Substantia nigra (tissue), 51 donors: ENCODE measurements at places on chromosomes 11 and 22.

GRCh38 chr22:45322873-45323525 is 13.3 kb downstream of the FAM118A start:
- DNase-seq, result no peak

- peak; percentile 51 for DNase-seq
Measured at GRCh38 chr22:17057959-17058814, 26.6 kb upstream of the IL17RA start.

GRCh38 chr11:76768088-76768908 is 14.9 kb upstream of the TSKU start:
- DNase-seq, result no peak

DNA sequence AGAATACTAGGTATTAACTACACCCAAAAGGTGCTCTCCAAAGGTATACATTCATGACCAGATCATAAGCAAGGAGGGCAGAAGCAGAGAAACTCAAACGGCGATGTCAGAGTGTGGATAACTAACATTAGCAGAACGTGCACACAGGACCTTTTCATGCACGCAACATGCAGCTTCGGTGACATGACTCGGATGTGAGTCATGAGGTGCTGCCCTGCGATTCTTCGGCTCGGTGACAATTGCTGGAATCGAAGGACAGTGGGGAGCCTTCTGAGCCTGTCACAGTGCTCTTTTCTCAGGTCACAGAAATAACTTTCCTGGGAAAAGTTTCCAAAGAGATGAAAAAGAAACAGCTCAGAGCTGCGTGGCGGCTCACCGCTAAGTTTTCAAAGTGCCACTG is 418.5 kb upstream of the SYN3 start:
- no peak for DNase-seq

GRCh38 chr22:48846200-48846599 is 981.5 kb downstream of the BRD1 start:
- DNase-seq, result no peak

DNA sequence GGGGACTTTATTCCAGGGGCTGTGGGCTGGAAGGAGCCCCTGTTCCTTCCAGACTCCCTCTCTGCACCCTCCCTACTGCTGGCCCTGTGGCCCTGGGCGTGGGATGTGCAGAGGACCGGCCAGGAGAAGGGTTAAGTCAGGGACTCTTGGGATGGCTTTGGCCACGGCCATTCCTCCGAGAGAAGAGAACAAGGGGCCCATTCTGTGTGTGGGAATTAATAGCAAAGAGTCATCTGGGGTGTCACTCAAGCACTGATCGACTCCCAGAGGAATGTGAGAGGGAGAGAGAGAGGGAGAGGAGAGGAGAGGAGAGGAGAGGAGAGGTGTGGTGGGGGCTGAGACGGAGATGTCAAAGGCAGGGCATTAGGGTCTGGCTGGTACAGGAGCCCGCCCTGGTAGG is 14.2 kb upstream of the SOX10 start:
- DNase-seq, result no peak

GRCh38 chr11:126189109-126189929 is 22.1 kb downstream of the RPUSD4 start:
- DNase-seq, result no peak

DNA sequence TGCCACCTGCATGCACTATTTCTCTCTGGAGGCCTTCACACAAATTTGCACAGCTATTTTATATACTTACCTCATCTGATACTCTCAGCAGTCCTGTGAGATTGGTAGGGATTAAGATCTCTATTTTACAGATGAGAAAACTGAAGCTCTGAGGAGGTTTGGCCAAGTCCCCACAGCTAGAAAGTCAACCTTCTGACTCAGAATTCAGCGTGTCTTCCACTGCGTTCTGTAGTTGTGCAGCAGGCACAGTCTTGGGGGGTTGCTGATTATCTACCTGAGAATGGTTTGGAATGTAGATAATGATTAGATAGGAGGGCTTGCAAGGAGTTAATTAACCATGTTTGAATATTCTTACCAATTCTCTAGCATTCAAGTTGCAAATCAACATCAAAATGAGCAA is 2.5 kb upstream of the SORL1 start:
- DNase-seq, result no peak

DNA sequence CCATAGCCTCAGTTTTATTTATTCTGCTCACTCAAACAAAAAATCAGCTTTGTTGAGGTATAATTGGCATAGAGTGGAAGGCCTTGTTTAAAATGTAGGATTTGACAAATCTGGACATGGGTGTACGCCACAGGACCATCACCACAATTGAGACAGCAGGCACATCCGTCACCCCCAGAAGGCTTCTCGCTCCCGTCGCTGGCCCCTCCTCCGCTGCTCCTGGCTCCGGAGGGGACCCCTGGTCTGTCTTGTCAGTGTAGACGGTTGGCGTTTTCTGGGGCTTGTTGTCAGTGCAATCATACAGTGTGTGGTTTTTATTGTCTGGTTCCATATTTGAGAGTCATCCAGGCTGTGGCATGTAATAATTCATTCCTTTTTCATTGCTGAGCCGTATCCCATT is 97.6 kb downstream of the KCNQ1 start:
- no peak for DNase-seq

DNA sequence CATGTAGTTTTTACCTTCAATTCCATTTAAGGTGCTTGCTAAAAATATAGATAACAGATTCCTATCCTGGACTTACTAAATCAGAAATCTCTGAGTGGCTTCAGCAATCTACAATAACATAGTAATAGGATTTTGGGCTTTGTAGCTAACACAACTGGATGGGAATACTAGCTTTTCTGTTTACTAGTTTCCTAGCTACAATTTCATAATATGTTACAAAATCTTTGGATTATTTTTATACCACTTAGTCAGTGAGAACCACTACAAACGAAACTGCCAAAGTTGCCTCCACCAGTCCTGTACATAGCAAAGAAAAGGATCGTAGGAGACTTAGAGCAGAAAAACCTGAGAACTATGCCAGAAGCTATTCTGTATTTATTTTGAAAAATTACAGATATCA is 87.7 kb upstream of the ANO3 start:
- no peak for DNase-seq

- DNase-seq, result peak; percentile 10
Measured at GRCh38 chr22:22687638-22688500, 43.5 kb downstream of the GGTLC2 start.

- DNase-seq, result no peak
Measured at GRCh38 chr11:45166604-45166897, 20.1 kb downstream of the PRDM11 start.

DNA sequence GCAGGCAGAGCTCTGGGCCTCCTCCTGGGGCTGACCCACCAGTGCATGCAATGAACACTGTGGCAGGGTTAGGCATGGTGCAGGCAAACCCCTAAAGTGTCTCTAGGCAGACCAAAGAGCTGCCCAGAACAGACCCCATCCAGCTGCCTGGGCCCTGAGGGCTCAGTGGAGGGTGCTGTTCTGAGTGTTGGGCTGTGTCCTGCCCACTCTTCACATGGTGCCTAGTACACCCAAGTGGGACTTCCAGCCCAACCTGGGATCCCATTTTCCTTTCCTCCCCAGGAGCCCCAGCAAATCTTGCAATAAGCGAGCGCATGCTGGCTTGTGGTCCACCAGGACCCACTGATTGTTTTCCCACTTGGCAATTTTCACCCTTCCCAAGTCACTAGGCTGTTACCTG is 26.4 kb downstream of the ARVCF start:
- no peak for DNase-seq

DNA sequence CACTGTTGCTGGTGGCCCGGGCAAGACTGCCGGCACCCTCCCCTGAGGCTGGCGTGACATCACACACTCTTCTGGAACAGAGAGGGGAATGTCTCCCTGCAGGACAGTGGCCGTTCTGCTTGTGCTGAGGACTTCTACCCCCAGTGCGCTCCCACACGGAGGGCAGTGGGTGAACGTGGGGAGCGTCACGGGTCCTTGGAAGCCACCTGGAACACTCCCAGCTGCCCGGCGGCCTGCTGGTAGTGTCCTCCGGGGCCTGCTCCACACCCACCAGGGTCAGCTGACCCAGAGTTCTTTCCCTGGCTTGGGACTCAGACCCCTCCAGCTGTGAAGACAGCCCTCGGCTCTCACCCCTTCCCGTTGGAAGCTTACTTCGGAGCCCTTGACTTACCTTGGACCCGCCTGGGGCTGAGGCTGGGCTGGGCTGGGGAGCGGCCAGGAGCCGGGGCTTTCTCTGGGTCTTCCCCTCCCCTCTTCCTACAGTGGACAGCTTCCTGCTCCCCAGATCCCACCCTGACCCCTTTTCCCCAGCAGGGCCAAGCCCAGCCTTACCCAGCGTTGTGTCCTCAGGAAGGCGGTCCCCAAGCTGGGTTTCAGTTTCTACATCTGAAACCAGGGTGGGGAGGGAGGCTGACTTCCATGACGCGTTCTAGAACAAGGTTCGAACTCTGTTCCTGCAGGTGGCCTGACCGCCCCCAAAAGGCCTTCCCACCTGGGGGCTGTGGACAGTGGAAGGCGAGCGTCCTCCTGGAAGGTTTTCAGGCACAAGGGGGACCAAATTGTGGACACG is 14.8 kb upstream of the GAL start:
- DNase-seq, result no peak

DNA sequence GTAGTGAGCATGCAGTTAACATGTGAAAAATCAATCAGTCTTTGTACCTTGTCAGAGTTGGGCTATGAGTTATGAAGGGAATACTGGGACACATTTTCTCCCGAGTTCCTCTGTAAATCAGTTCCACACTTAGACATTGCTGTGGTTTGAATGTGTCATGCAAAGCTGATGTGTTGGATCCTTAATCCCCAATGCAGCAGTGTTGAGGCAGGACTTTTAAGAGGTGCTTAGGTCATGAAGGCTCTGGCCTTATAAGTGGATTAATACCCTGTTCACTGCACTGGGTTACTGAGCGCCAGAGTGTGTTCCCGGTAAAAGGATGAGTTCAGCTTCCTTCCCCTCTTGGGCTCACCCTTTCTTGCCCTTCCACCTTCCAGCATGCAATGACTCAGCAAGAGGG is 742.1 kb upstream of the TENM4 start:
- no peak for DNase-seq

DNA sequence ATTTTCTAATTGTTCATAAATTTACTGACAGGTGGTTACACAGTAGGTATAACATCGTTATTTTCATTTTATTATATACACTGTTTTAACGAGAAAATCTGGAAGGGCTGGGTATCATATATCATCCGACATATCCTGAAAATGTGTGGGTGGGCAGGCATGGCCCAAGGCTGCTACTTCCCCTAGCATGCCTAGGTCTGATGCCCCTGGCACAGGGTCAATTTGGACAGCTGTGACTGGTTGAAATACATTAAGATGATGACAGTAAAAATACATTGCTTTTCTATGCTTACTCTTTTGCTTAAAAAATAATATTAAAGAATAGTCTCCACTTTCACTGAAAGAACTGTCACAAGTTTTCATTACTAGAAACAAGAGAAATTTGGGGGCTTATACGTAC is 908.8 kb downstream of the OPCML start:
- no peak for DNase-seq

- no peak for DNase-seq
Measured at GRCh38 chr11:1292018-1292643, 17.3 kb downstream of the TOLLIP start.

GRCh38 chr11:115501893-115502589 is 2.2 kb downstream of the CADM1 start:
- DNase-seq, result peak; percentile 27

DNA sequence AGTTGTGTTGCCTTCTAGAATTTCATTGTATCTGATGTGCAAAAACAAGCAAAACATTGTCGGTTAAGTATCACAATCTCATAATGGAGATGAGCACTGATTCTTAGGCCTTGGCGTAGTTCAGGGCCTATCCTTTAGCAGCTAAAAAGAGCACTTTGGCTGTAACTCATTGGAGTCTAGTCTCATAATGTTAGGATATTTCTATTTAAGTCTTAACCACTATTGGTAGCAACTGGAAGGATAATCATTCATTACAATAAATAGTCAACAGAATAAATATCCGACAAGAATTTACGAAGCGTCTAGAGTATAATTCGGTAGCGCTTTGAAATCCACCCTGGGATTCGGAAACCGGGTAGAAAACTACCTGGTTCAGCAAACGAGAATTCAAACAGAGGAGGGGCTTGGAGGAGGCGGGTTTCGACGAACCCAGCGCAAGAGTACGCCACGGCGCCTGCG is 461 bp upstream of the EED start:
- no peak for DNase-seq

DNA sequence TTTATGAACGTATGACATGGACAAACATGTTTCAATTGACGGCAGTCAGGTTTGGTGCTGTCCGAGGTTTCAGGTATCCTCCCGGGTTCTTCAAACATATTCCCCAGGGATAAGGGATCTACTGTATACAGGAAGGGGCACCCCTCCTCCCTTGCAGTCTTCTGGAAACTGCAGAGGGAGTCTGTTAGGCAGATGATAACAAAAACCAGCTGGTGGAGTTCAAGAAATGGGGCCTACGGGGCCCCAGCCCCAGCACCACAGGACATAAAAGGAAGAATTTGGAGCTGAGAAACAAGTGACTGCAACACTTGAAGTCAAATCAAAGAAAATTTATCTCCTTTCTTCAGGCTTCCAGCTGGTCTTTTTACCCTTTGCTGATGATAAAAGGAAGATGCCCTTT is 32.1 kb downstream of the SNU13 start:
- DNase-seq, result no peak
